ENCODE measurements at places on chromosomes 6 and 20. TPM values are rescaled to one million over a fixed set of nuclear protein-coding genes. Genes with fewer than 3 reads are reported as not detected.

DNA sequence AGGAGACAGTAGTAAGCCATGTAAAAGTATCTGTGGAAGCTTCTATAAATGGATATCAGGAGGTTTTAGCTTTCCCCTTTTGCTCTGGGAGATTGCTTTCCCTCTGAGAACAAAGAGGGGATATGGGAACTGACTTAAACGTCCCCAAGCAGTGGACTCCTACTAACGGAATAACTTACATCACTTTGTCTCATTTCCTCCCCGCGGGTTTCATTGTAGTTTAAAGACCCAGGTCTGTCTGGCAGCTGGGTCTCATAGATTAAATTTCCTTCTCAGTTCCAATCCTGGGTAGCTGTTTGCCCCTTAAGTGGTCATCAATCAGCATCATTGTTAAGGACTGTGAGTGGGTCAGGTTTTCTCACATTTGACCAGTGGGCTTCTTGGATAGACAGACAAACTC, 68.7 kb downstream of the PLAGL1 start:
- no peak overlapping the region for H3K27ac ChIP-seq
- no peaks in the 10 kb centered on the region for H3K36me3 ChIP-seq

DNA sequence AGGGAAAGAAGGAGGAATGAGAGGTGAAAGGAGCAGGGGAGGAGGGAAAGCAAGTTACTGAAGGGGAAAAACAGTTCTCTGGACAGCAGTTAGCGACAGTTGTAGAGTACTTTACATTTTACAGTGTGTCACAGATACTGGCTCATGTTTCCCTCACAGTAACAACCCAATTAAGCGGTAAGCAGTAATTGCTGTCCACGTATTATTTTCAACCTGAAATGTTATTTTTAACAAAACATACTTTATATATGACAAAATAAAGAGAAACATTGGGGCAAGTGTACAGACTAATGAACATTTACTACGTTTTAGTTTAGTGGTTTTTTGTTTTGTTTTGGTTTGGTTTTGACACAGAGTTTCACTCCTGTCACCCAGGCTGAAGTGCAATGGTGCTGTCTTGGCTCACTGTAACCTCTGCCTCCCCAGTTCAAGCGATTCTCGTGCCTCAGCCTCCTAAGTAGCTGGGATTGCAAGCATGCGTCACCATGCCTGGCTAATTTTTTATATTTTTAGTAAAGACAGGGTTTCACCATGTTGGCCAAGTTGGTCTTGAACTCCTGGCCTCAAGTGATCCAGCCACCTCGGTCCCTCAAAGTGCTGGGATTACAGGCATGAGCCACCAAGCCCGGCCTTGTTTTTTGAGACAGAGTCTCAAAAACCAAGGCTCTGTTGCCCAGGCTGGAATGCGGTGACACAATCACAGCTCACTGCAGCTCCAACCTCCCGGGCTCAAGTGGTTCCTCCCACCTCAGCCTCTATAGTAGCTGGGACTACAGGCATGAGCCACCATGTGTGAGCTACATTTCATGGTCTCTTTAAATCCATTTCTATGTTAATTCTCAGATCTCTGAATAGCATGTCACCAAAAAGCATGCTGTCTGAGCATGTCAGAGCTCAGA, 22.6 kb upstream of the BTN3A2 start:
- peak overlapping the region; percentile 23 for H3K4me3 ChIP-seq
- H3K4me1 ChIP-seq, result peaks cover 15% of the 10 kb centered on the region
- H3K36me3 ChIP-seq, result no peaks in the 10 kb centered on the region
- H3K27ac ChIP-seq, result 0 out of 2 replicates have a peak overlapping the region, but pooled peaks have one; percentile 10
- H3K27me3 ChIP-seq, result no peaks in the 10 kb centered on the region

The CPNE5 gene
- 39.1 TPM for total RNA-seq

DNA sequence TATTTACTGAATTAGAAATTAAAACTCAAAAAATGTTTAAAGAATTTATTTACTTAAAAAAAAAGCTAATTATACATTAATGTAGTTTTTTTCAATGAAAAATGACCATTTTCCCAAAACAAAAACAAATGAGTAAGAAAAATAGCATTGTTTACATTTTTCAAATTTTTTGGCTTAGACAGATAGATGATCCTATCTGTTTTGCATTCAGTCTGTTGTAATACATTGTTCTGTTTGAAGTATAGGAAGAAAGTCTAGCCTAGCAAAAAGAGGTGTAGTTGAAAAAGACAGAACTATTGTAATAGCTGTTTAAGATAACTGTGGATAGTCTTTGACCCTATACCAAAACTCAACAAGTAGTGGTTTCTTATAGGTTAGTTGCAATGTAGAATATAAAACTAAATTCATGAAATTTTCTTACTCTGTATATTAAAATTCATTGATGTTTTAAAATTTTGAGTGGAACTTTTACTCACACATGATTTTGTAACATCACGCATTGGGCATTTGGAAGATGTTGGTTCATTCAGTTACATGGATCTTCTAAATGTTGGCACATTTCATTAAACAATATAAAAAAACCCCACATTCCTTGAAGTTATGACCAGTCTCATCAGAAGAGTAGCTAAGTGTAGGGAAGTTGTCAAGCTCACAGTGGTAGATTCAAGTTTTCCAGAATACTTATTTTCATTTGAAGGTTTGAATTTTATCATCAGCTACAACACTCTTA, 62.0 kb downstream of the KCNS1 start:
- no peak overlapping the region for H3K4me3 ChIP-seq
- no peaks in the 10 kb centered on the region for H3K27me3 ChIP-seq
- peaks cover 40% of the 10 kb centered on the region for H3K36me3 ChIP-seq

The BMP6 gene
- total RNA-seq, result not detected

The FAM217A gene
- total RNA-seq, result not detected

The TINAG gene
- 0.64 TPM for total RNA-seq

DNA sequence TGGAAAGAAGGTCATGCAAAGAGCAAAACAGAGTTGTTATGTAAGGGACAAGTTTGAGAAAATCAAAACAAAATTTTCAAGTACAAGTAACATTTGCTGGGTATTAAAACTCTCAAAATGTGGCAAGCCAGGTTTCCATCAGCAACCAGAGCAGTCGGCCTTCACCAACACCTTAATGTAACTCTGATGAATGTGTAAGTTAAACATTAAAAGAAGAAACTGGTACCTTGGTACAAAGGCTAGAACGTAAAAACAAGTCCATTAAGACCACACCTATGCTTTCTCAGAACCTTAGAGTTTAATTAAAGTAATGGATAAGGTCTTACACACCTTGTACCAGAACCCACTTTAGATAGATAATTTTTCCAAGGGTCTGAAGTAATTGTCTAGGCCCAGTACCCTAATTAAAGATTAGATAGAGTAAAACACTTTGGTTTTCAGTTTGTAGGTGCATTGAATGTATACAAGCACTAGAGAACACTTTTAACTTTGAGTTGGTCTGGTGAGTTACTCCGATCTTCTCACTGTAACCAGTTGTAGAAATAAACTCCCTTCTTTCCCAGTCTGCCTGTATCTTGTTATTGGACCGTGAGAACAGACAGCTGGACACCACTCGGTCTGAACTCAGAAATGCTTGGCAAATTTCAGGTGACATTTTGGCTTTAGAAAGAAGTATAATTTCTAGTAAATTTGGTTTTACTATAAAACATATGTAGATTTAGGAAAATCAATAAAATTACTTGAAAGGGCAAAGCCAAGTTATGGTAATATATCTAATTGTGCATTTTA, 319.4 kb downstream of the HTR1B start:
- DNase-seq, result no peak
- no peaks in the 10 kb centered on the region for H3K4me1 ChIP-seq
- no peak overlapping the region for H3K27ac ChIP-seq
- H3K4me3 ChIP-seq, result no peak overlapping the region

The PRSS16 gene
- total RNA-seq, result 7.1 TPM

DNA sequence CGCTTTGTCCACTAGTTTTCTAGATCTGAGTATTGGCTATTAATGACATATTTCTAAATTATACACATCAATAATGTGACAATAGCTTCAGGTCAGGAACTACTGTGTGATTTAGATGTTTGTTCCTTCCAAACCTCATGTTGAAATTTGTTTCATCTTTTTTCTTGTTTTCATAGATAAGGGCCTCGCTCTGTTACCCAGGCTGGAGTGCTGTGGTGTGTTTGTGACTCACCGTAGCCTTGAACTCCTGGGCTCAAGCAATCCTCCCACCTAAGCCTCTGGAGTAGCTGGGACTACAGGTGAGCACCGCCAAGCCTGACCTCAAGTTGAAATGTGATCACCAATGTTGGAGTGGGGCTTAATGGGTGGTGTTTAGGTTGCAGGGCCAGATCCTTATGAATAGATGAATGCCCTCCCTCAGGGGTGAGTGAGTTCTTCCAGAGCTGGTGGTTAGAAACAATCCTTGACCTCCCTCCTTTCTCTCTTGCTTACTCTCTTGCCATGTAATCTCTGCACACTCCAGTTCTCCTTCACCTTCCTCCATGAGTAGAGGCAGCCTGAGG, 5.9 kb upstream of the NQO2 start:
- no peak for DNase-seq
- no peaks in the 10 kb centered on the region for H3K27me3 ChIP-seq
- peaks cover 7% of the 10 kb centered on the region for H3K4me1 ChIP-seq
- H3K27ac ChIP-seq, result no peak overlapping the region
- no peaks in the 10 kb centered on the region for H3K36me3 ChIP-seq
- no peak overlapping the region for H3K4me3 ChIP-seq

DNA sequence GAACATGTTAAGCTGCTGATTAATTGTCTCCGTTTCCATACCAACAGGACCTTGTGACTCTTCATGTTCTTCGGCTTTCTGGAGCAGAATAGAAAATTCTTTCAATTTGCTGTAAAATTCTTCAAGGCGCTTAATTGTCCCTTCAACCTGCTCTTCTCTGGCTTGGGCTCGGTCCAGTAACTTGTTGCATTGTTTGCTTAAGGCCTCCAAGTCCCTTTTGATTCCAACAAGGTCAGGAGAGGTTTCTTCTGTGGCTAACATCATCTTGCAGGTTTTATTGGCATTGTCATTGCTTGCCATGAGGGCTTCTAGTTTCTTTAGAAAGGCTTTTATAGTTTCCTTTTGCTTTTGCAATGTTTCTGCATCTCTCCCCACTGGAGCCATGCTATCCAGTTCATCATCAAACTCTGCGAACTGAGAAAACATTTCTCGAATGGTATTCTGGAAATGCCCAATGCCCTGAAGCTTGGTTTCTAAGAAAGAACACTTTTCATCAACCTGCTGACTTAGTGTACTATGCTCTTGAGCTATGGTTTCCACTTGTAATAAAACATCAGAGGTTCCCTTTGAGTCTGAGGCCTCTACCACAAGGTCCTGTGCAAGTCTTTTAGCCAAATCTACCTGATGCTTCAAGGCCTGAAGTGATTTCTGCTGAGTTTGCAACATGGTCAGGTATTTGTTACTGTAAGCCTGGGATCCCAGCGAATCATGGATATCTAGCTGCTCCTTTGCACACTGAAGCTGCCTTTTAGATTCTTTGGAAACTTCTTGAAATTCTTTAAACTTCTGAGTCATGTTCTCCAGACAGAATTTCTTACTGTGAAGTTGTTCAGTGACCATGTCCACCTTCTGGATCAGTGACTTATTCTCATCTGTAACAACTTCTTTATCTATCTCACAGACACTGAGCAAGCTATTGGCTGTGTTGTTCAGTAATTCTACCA, 90.2 kb downstream of the DST start:
- H3K27me3 ChIP-seq, result no peaks in the 10 kb centered on the region
- H3K27ac ChIP-seq, result no peak overlapping the region
- H3K4me1 ChIP-seq, result peaks cover 9% of the 10 kb centered on the region

- H3K4me3 ChIP-seq, result no peak overlapping the region
- H3K36me3 ChIP-seq, result no peaks in the 10 kb centered on the region
- H3K27ac ChIP-seq, result no peak overlapping the region
- DNase-seq, result no peak
- no peaks in the 10 kb centered on the region for H3K27me3 ChIP-seq
These were observed 22.5 kb upstream of the C6orf58 start for GRCh38 chr6:127554435-127555006.

- no peaks in the 10 kb centered on the region for H3K36me3 ChIP-seq
- H3K27me3 ChIP-seq, result peaks cover 2% of the 10 kb centered on the region
- H3K27ac ChIP-seq, result no peak overlapping the region
- no peak for DNase-seq
- H3K4me1 ChIP-seq, result no peaks in the 10 kb centered on the region
These were observed 5.4 kb downstream of the JPH2 start for GRCh38 chr20:44181611-44182010.

The TENT5A gene
- total RNA-seq, result 0.48 TPM

GRCh38 chr6:87049779-87050178, 45.1 kb downstream of the CGA start:
- peaks cover 4% of the 10 kb centered on the region for H3K4me1 ChIP-seq
- no peaks in the 10 kb centered on the region for H3K27me3 ChIP-seq
- H3K4me3 ChIP-seq, result no peak overlapping the region
- H3K27ac ChIP-seq, result no peak overlapping the region
- H3K36me3 ChIP-seq, result no peaks in the 10 kb centered on the region
- DNase-seq, result no peak

GRCh38 chr20:36128463-36129159, 25.9 kb upstream of the EPB41L1 start:
- H3K27me3 ChIP-seq, result no peaks in the 10 kb centered on the region
- H3K27ac ChIP-seq, result no peak overlapping the region
- no peak for DNase-seq
- H3K4me3 ChIP-seq, result no peak overlapping the region
- H3K36me3 ChIP-seq, result no peaks in the 10 kb centered on the region
- no peaks in the 10 kb centered on the region for H3K4me1 ChIP-seq

The NDRG3 gene
- 17.1 TPM for total RNA-seq

The LAMA2 gene
- 0.26 TPM for total RNA-seq

DNA sequence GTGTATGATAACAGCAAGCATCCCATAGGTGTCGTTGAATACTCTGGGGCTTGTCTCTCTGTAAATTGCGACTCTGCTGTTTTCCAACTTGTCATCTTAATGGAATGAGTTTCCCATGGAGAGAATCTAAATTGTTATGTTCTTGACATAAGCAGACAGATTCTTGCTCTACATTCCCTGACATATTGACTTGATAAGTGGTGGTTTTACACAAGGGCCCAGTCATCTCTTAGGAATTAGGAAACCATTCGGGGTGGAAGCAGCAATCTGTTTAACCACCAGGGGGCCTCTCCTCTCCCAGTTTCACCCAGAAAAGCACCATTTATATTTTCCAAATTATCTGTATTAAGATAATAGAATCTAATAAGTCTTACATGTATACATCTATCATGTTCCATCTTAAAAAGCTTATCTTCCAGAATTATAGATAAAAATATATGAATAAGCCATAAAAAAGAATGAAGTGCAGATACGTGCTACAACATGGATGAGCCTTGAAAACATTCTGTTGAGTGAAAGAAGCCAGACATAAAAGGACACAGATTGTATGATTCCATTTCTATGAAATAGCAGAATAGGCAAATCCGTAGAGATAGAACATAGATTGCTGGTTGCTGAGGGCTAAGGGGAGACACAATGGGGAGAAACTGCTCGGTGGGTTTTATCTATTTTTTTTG, 23.1 kb upstream of the MROH8 start:
- no peaks in the 10 kb centered on the region for H3K4me1 ChIP-seq
- H3K4me3 ChIP-seq, result no peak overlapping the region
- peaks cover 34% of the 10 kb centered on the region for H3K36me3 ChIP-seq
- no peaks in the 10 kb centered on the region for H3K27me3 ChIP-seq

- H3K4me3 ChIP-seq, result no peak overlapping the region
- no peaks in the 10 kb centered on the region for H3K4me1 ChIP-seq
- H3K27ac ChIP-seq, result no peak overlapping the region
- H3K36me3 ChIP-seq, result no peaks in the 10 kb centered on the region
- DNase-seq, result no peak
- no peaks in the 10 kb centered on the region for H3K27me3 ChIP-seq
These were observed 155.4 kb downstream of the SYCP2 start for GRCh38 chr20:59777814-59778575.

Data from GM12878 (cell line).